ENCODE measurements at places on chromosomes 3 and 15.

GRCh38 chr3:129601713-129602112 lies 4.8 kb downstream of the PLXND1 start:
- no peak for DNase-seq

DNA sequence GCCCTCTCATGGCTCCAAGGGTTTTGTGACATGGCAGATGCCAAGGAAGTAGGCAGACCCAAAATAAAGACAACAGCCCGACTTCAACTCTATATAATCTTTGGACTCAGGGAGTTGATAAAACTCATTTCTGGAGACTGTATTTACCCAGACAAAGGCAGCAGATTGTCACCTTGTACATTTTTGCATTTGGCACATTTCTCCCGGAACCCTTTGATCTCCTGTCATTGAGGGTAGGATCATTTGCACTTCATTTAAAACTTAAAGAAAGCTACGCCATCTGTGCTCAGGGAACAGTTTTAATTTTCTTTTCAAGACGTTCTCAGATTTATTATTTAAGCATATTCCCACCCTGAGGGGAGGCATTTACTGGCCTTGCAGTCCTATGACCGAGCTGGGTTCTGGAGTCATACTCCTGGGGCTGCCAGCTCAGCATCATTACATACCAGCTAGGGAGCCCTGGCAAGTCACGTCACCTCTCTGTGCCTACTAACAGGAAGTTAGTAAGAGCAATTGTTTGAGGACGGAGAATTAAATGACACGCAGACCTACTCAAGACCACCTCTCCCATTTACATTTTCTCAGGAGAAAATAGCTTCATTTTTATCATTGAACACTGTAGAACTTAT lies 5.9 kb downstream of the CDCP1 start:
- no peak for DNase-seq

DNA sequence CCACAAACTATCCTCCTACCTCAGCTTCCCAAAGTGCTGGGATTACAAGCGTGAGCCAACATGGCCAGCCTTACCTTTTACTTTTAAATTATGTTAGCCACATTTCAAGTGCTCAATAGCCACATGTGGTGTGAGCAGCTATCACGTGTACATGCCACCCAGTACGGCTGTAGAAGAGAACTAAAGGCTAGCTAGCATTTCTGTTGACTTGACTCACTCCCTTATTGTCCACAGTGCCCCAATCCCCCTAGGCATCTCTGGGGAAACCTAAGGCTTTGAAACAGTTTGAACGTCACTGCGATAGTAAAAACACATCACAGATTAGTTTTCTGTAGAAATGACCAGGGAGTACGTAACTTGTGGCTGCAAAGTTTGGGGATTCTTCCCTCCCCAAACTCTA lies 12.0 kb downstream of the C15orf40 start:
- no peak for DNase-seq

- no peak for DNase-seq
Observed at GRCh38 chr3:53589201-53589600, 94.8 kb downstream of the CACNA1D start.

DNA sequence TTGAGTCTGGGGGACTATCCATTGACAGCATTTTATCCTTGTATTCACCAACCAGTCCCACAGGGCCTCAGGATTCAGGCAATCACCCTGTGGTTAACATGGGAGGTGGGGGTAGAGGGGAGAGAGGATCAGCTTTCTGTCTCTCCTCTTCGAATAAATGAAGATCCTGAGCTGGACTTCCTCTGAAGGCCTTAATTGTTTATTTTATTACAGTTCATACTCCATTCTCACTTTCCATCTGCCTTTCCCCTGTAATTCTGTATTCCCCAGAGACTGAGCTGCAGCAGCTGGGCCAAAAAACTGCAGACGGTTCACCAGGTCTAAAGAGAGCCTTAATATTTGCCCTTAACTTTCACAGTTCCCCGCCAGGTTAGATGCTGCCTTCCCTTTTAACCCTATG lies 11.9 kb downstream of the TAGLN3 start:
- DNase-seq, result no peak

Measured in fibroblast of skin of left quadriceps (primary cell).